ENCODE measurements at places on chromosomes 16 and 17.
A peak's percentile ranks its signal among the peaks of the same experiment; 100 is the strongest.

DNA sequence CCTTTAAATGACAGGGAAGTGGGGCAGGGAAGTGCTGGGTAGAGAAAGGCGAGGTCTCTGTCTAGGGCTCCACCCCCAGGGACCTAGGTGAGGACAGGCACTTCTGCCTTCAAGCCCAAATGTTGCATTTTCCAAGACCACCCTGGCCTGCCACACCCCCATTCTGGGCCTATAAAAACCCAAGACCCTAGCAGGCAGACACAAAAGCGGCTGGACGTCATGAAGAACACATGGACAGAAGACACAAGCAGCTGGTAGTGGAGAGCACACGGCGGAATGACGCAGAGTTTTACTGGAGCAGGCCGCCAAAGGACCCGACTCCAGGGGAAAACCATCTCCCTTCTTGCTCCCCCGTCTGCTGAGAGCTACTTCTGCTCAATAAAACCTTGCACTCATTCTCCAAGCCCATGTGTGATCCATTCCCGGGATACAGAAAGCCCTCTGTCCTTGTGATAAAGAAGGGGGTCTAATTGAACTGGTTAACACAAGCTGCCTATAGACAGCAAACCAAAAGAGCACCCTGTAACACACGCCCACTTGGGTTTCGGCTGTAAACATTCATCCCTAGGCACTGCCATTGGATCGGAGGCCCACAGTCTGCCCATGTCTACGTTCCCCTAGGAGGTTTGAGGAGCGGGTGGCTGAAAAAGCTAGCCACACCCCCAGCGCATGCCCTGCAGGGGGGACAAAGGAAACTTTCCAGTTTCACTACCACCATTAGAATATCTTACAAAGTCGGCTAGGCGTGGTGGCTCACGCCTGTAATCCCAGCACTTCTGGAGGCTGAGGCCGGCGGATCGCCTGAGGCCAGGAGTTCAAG lies 622.2 kb upstream of the SALL1 start:
- no peak for DNase-seq

DNA sequence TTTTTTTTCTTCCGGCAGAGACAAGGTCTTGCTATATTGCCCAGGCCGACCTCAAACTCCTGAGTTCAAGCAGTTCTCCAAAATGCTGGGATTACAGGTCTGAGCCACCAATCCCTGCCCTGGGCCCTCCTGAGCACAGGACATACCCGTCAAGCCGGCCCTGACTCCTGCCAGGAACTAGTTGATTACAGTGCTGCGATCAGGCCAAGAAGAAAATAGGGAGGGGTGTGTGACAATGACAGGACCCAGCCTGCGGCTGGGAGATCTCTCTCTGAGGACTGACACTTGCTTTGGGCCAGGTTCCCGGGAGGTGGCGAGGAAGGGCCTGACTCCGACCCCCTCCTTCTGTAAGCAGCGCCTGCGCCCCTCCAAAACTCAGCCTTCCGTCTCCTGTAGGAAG lies 276.6 kb downstream of the MRTFB start:
- DNase-seq: no peak

- no peak for DNase-seq
Observed at GRCh38 chr17:82371333-82372248, at the start of gene UTS2R. UTS2R (plus strand) TSS chr17:82371765; CDS start chr17:82374325, 2,560 bp downstream.

DNA sequence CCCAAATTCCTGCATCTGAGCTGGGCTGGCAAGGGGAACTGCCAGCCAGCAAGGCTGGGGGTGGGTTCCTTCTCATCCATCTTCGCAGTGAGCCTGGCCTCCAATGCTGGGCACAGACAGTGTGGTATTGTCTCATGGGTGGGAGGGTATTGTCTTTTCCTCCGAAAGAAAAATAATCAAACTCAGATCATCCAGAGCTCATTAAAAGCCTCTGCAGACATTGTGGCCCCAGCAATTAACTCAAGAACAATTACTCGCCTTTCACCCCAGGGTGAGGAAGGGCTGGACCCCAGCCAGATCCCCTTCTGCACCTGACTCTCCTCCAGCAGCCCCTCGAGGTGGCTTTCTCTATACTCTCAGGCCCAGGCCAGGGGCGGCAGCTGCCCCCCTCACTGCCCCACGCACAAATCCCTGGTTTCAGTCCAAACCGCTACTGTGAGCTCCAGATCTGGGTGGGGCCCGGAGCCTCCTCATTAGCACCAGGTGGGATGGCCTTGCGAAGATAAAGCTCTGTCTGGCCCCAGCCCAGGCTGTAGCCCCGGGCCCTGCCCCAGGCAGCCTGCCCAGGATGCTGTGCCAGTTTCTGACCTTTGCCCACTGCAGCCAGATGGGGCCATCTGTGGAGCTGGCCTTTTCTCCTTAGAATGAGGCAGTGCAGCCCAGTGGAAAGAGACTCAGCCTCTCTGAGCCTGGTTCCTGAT lies 2.3 kb upstream of the KRT15 start:
- no peak for DNase-seq

- DNase-seq: no peak
Observed at GRCh38 chr16:58451945-58452401, 48.0 kb upstream of the NDRG4 start.

DNA sequence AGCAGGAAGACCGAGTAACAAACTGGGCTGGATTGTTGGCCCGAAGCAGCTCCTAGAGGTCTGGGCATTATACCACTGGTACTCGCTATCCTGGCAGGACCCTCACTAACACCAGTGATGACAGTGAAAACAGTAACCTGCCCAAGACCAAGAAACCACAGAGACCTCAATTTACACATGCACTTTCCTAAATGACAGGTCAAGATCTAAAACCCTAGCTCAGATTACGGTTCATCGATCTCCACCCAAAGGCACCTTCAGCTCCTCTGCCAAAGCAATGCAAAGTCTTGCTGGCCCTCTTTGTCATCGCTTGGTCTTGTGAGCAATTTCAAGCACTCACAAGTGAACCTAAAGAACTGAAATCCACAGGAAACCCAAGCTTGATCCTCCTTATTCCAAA lies 1.5 kb downstream of the PIP4K2B start:
- no peak for DNase-seq

DNA sequence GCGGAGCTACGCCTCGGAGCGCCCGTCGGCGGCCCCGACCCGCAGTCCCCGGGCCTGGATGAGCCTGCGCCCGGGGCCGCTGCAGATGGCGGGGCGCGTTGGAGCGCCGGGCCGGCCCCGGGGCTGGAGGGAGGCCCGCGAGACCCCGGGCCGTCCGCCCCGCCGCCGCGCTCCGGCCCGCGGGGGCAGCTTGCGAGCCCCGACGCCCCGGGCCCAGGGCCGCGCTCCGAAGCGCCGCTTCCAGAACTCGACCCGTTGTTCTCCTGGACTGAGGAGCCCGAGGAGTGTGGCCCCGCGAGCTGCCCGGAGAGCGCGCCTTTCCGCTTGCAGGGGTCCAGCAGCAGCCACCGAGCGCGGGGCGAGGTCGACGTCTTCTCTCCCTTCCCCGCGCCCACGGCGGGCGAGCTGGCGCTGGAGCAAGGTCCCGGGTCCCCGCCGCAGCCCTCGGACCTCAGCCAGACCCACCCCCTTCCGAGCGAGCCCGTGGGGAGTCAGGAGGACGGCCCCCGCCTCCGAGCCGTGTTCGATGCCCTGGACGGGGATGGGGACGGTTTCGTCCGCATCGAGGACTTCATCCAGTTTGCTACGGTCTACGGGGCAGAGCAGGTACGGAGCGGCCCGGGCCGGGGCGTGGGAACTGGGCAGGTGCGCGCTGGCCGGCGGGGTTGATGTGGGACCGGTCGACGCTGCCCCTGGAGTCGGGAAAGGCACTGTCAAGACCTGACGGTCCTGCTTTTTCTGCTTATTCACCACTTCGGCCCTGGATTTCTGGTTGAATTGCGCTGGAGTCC lies 861 bp downstream of the RAB11FIP3 start:
- peak; percentile 6 for DNase-seq

DNA sequence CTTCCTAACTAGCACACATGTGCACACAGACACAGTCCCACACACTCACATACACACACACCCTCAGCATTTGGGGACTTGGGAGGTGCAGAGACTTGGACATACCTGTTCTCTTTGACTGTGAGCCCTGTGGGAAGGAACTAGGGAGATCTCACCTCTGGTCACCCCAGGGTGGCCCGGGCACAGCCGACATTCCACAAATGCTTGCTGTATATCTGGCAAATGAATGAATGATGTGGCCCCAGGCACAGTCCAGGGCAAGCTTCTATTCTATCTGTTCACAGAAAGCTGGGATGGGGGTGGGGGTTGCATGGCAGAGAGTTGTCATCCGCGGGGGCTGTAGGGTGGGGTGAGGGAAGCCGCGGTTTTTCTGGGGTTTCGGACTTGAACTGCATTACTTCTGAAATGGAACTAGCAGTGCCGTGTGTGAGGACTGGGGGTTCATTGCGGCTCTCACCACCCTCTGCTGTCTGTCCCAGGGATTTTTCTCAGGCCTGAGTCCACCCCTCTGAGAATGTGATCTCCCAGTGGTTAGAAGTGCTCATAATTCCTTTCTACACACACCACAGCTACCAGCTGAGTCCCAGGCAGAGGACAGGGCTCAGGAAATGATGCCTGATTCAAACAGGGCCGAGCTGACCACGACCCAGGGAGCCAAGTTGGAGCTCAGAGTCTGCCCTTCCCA lies 3.3 kb upstream of the RIPOR1 start:
- DNase-seq: no peak

- no peak for DNase-seq
Observed at GRCh38 chr17:31072186-31072585, 22.6 kb upstream of the NF1 start.

GRCh38 chr17:66579556-66579955 lies 255.4 kb upstream of the CACNG5 start:
- DNase-seq: no peak
